ENCODE measurements at places on chromosomes 11 and 22. TPM values are rescaled to one million over a fixed set of nuclear protein-coding genes. Genes with fewer than 3 reads are reported as not detected.

GRCh38 chr11:134515081-134515960 lies 103.3 kb upstream of the B3GAT1 start:
- DNase-seq: no peak

- DNase-seq: peak; percentile 99
These were observed 432 bp upstream of the GRK2 start for GRCh38 chr11:67265633-67266448.

GRCh38 chr22:26038365-26038764 lies 130.9 kb upstream of the SEZ6L start:
- no peak for DNase-seq

Gene PKDREJ
- not detected for total RNA-seq

- DNase-seq: no peak
These were observed 474.8 kb downstream of the NTM start for GRCh38 chr11:131845255-131845654.

Gene ANKK1
- not detected for total RNA-seq

DNA sequence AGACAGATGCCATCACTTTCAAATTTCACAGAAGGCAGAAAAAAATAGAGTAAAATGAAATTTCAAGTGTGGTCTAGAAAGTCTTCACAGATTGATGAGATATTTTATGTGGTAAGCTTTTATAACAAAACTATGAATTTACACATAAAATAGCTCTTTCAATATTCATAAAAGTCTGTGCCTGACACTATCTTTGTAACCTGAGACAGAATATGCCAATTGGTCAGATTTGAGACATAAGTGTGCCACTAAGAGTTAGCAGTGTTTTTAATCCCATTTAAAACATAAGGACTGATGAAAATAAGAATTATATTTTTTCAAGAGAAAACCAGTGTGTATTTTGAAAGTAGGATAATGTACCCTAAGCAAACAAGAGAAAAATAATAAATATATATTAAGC lies 769.5 kb upstream of the LUZP2 start:
- DNase-seq: peak; percentile 22

DNA sequence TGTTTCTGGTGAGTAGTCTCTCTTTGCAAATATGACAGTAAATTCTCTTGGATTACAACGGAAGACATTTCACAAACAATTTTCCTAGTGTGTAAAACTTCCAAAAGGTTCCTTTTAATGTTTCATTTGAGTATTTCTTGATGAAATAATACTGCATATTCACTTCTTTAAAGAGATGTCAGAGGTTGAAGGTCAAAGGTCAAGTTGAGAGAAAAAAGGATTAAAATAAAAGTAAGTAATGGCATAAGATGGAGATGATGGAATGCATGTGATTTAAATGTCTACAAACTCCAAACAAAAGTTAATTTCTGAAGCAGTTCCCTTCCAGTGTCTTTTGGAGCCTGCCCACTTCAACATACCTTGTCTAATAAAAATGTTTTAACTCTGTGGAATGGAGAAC lies 40.7 kb downstream of the APOL5 start:
- DNase-seq: no peak

DNA sequence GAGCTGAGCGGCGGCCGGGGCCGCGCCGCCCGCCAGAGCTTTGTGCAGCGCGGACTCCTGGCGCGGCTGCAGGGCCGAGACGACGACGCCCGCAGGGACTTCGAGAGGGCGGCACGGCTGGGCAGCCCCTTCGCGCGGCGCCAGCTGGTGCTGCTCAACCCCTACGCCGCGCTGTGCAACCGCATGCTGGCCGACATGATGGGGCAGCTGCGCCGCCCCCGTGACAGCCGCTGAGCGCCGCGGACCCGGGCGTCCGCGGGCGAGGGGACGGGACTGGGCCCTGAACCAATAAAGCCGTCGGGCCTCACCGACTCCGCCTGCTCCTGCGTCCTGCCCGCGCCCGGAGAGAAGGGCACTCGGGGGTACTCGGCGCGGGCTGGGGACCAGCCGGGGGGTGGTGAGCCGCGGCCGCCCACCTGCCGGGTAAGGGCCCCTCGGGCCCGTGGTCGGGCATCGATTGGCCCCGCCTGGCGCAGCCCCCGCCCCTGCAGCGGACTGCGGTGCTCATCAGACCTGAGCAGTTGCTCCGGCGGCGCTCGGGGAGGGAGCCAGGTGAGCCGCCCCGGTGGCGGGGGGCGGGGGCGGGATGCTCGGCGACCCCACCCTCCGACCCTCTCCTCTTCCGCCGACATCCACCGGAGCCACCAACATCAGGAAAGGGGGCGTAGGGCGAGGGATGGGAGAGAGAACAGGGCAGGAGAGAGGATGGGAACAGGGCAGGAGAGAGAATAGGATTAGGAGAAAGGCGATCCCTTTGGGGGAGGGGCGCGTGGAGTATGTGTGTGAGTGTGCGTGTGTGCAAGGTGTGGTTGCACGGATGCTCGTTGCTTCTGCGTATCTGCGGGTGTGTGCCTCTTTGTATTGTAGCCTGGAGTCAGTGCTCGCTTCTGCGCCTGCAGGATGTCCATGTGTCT lies at the start of gene TMEM25:
TMEM25 (plus strand) TSS at position 510 of the 914 bp plus-strand sequence. CDS start 610 bp downstream, outside the sequence.
- peak; percentile 96 for DNase-seq

Gene DNAJB7
- total RNA-seq: not detected

Gene PLEKHB1
- total RNA-seq: 0.36 TPM

- DNase-seq: no peak
These were observed 33.8 kb downstream of the TXN2 start for GRCh38 chr22:36447632-36448031.

DNA sequence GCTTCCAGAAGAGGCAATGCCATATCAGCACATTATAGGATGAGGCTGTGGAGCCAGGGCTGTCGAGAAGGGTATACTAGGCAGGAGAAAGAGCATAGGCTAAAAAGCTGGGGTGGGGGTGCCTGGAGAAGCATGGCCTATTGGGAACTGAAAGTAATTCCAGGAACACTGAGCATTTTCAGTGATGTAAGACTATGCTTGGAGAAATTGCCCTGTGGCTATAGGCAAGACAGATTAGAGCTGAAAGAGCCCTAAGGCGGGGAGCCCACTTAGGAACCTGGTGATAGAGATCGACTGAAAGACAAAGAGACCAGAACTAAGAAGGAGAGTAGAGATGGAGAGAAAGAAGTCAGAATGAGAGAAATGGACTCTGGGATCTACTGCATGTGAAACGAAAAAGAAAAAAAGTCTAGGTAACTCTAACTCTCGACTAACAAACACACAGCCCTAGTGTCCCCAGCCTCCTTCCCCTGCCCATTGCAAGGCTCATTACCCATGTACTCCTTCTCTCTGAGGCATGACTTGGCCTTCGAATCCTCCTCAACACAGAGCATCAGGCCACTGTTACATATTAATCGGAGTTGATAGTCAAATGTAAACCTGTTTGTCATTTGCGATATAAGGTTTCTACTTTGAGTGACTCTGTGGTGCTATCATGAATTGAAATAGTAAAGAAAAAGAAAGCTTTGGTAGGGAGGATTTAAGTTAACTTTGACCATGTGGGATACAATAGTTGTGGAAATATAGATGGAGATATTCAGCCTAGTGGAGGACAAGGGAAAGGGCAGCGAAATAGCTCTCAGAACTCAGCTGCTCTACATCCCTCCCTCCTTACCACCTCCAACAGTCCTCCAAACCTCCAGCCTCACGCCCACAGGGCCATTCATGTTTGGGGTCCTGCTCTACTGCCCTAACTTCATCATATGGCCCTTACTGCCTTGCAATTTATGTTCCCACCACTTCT lies 52.3 kb upstream of the BMAL1 start:
- DNase-seq: peak; percentile 23

DNA sequence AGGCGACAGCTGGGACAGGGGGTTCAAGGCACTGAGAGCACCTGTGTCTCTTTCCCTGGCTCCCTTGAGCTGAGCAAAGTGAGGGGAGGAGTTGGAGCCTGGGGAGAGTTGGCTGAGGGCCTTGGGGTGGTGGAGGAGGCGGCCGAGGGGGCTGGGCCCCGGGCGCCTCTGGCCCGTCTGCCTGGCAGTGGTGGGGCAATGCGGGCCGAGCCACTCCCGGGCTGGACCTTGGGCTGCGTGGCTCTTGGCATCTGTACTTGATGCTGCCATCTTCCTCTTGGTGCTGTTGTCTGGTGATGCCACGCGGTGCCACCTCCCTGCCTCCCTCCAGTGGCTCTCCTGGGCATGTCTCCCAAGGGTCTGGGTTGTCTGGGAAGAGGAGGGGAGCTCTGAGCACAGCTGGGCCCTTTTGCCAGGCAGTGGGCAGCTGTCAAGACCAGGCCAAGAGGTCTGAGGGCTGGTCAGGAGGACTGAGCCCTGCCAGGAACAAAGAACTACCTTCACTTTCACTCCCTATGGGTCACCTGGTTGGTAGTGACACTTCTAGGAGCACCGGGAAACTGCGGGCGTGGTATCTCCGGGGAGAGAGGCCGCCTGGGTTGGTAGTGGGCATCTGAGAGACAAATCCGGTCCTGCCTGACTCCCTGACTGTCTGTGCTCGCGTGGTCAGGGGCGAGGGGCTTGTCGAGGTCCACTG lies 1.3 kb downstream of the GRIK4 start:
- peak; percentile 91 for DNase-seq

Gene MAPK11
- total RNA-seq: 2.9 TPM

Gene NXPE4
- total RNA-seq: not detected

GRCh38 chr11:99370549-99371216 lies 349.9 kb downstream of the CNTN5 start:
- DNase-seq: no peak

Gene FIBIN
- total RNA-seq: 30.0 TPM

Gene SOX6
- 3.2 TPM for total RNA-seq

Gene MRGPRF
- total RNA-seq: 41.5 TPM

Gene F2
- not detected for total RNA-seq

GRCh38 chr11:23179609-23180008 lies 319.3 kb upstream of the CCDC179 start:
- DNase-seq: no peak

GRCh38 chr22:19361501-19362103 lies 69.9 kb downstream of the HIRA start:
- DNase-seq: no peak
